Foreskin keratinocyte (primary cell): ENCODE measurements at places on chromosomes 1 and 21.

DNA sequence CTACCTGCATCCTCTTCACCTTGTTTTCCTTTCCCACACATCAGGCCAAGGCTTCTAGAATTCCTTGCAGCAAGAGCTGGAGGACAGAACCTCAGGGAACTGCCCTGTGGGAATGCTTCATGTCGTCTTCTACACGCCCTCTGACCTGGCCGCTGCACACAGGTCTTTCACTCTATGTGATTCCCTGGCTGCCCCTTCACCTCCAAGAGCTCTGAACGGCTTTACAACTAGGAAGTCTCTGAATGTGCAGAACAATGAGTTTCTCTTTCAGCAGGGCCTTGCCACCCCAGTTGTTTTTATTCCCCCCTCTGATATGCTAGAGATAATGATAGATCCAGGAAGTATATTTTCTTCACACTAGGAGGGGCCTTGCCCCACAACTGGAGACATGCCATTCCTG lies 142.6 kb downstream of the CLIC6 start:
- DNase-seq = no peak

DNA sequence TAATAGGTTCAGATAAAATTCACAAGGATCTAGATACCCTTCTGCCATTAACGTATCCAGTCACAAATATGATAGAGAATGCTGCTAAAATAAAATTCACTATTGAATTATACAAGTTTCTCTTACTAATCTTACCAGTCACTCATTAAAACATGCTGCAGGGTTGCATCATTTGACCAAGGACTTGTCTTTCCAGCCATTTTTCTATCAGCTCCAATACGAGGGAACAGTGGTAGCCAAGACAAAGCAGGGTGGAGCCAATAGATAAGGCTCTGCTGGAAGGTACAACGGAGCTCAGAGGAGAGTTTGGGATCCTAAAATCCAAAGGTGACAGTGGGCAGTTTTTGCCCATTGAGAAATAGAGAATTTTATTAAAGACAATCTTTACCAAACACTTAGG lies 4.0 kb downstream of the DONSON start:
- DNase-seq = no peak

DNA sequence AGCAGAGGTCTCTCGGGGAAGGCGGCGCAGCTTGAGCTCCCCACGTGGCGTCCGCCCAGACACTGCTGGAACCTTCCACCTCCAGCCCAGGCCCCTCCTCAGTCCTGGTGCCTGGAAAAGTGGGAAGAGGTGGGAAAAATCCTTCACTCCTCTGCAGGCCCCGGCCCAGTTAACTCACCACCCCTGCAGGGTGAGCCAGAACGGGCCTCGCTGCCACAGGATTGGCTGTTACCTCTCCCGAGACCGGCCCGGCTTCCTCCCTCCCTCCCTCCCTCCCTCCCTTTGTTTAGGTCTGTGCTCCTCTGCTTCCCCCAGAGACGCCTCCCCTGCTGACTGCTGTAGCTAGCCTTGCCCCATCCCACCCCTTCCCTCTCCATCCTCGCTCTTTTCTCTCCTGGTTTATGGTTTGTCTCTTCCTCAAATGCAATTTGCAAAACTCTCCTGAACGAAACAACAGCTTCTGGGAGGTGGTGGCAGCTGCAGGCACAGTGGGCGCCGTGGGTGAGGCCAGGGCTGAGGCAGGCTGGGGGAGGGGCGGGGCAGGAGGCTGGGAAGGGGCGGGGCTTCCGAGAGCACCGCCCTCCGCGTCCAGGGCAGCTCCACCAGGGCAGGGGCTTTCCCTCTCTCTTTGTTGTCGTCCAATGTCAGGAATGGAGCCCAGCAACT lies 6.5 kb downstream of the CAPN9 start:
- DNase-seq = no peak

GRCh38 chr1:116207126-116207735 lies 96.0 kb downstream of the MAB21L3 start:
- DNase-seq = no peak

- DNase-seq = no peak
Measured at GRCh38 chr1:99163671-99164070, 100.6 kb upstream of the PLPPR4 start.

GRCh38 chr1:12722626-12723025 lies 6.7 kb downstream of the AADACL3 start:
- no peak for DNase-seq

DNA sequence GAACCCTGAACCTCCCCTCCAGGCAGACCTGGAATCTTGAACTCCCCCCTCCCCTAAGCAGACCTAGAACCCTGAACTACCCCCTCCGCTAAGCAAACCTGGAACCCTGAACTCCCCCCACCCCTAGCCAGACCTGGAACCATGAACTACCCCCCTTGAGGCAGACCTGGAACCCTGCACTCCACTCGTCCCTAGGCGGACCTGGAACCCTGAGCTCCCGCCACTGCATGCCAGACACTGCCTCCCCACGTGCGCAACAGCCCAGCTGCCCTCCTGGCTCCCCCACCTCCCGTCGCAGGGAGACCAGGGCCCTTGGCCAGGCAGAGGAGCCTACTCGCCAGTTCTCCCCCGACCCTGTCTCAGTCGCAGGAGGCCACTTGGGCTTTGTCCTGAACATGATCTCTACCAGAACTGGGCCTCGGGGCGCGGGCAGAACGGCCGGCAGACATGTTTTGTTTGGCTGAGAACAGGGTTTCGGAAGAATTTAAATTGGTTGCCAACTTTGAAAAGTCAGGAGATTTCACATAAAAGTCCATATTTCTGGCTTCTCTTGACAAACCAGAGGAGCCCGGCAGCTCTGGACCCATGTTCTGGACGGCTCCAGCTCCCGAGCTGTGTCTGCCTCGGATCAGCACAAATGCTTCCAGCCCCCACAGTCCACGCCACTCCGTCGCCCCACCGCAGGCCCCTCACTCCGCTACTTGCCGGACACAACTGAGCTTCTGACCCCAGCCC lies 9.2 kb upstream of the PLEKHG5 start:
- no peak for DNase-seq

- no peak for DNase-seq
Measured at GRCh38 chr1:220873868-220874655, 5.2 kb upstream of the HLX start.

- DNase-seq = no peak
Measured at GRCh38 chr1:97160818-97161217, 439.2 kb downstream of the PTBP2 start.

GRCh38 chr1:6103854-6104530 lies 58.3 kb downstream of the KCNAB2 start:
- DNase-seq = no peak

DNA sequence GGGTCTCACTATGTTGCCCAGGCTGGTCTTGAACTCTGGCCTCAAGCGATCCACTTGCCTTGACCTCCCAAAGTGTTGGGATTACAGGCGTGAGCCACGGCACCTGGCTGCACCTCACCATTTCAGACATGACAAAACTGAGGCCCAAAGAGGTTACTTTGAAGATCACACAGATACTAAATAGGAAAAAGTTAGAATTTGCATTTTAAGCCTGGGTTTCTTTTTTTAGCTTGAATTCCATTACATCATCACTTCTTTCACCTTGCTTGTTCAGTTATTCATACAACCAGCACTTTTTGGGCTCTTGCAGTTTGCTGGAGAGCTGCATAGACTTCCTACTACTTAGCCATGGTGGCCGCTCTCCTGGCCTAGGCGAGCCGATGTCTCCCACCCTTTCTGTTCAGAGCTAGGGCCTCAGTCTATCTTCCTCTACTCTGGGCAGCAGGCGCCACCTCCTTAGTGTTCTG lies 16.3 kb upstream of the CD2 start:
- no peak for DNase-seq

DNA sequence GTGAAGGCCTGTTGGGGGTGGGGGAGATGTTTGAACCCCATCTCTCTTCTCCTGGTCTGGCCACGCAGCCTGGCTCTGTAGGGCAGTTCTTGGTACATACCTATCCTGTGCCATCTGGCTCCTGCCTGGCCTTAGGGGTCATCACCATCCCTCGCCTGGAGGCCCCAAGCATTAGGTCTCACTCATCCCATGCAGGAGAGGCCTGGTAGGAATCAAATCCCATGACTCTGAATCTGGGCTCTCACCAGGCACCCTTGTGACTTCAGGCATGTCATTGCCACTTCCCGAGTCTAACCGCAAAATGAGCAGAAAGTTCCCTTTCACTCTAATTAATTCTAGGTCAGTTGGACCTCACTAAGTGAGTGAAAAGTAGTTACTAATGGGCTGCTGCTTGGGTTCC lies 37.2 kb downstream of the ETNK2 start:
- no peak for DNase-seq

GRCh38 chr1:156445789-156446263 lies 54.7 kb downstream of the MEF2D start:
- DNase-seq = no peak

- DNase-seq = no peak
Measured at GRCh38 chr1:31764312-31765040, at the start of gene ADGRB2. TSS of gene ADGRB2 (minus strand) at chr1:31764340. CDS start at chr1:31757221, 7,119 bp downstream.

GRCh38 chr1:216914974-216915373 lies 191.7 kb upstream of the ESRRG start:
- no peak for DNase-seq

- peak; percentile 61 for DNase-seq
Measured at GRCh38 chr21:41366522-41367151, 4.8 kb downstream of the MX2 start.

DNA sequence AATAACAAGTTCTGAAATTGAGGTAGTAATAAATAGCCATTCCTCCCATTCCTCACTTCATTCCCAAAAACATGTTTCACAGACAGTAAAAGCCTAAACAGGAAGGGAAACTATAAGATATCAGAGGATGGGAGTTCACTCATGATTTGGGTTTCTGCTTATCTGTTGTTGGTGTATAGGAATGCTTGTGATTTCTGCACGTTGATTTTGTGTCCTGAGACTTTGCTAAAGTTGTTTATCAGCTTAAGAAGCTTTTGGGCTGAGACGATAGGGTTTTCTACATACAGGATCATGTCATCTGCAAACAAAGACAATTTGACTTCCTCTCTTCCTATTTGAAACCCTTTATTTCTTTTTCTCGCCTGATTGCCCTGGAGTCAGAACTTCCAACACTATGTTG lies 26.0 kb upstream of the POFUT2 start:
- DNase-seq = no peak

GRCh38 chr1:175136246-175136645 lies 56.3 kb downstream of the KIAA0040 start:
- no peak for DNase-seq

DNA sequence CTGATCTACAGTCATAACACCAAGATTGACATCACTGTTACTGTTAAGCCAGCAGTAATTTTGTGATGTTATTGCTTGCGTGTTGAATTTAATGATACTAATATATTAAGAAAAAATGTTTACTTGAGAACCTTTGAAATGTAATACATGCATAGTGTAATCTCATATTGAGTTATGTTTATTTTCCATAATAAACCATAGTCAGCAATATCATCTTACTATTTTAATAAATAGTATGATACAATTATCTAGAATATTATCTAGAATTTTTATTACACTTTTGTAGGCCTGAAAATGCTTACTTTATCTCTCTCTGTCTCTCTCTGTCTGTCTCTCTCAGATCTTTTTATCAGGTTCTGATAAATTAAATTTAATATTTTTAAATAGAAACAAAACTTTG lies 843.1 kb downstream of the KCNT2 start:
- DNase-seq = no peak

DNA sequence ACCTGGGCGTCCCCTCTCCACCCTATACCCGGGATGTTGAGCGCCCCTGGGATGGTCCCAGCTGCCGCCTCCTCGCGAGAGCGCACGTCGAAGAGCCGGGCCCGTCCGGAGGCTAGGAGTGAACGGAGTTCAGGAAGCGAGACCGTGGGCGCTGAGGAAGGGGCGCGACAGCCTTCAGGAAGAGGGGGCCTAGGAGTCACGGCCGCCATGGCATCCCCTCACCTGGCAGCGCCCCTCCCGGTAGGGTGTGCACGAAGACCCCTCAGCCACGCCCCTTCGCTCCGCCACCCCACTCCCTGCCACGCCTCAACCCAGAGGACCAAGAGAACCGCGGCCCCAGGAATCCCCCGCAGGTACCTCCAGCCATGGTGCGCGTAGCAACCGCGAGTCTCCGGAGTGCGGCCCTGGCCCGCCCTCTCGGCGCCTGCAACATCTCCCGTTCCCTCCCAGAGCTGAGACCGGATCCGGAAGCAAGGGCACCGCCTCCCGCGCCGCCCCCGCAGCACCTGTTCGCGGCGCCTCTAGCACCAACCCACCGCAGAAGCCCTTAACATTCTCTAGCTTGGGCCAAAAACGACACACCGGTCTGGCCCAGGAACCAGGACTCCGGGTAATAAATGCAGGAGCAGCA lies at the start of gene TSTD1:
Gene TSTD1 (minus strand): TSS at position 442 of the 631 bp plus-strand sequence. CDS start 75 bp downstream, at position 367.
- no peak for DNase-seq

- DNase-seq = no peak
Measured at GRCh38 chr1:48679859-48680258, 96.8 kb downstream of the BEND5 start.

DNA sequence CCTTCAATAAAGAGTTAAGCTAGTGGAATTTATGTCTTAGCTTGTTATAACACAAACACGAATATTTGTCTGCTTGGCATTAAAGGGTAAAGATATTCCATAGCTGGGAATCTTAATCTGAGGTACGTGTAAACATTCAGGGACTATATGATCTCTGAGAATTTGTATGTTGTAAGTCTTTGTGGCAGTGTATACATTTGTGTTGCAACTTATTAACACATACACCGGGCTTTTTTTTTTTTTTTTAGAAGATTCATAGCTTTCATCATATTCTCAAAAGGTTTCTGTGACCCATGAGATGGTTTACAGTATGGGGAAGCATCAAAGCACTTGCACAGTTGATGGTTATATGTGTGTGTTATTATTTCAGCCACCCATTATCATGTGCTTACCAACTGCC lies 3.0 kb downstream of the GGPS1 start:
- DNase-seq = no peak

DNA sequence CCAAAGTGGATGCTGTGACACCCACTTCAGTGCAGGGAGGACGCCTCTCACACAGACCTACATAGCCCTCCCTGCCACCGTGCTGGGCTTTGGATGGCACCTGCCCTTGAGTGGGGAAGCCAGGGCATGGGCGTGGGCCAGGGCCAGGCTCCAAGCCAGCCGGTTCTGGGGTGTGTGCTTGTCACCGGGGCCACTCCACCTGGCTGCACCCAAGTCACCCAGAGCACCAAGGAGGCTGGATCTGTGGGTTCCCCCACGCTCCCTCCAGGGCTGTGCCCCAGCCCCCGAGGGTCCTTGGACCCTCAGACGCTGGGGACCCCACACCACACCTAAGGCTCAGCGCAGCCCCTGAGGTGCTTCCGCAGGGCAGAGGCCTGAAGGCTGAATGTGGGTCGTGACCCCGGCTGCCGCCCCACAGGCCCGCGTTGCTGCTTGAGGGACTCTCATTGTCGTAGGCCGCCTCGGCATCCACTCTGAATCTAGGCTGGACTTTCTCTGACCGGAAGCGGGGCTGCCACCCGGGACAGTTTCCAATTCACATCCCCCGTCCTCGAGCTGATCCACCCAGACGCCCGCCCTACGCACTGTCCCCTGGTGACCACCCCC lies 1.5 kb downstream of the MXRA8 start:
- no peak for DNase-seq

GRCh38 chr1:35452106-35452774 lies 105.0 kb downstream of the KIAA0319L start:
- DNase-seq = no peak

DNA sequence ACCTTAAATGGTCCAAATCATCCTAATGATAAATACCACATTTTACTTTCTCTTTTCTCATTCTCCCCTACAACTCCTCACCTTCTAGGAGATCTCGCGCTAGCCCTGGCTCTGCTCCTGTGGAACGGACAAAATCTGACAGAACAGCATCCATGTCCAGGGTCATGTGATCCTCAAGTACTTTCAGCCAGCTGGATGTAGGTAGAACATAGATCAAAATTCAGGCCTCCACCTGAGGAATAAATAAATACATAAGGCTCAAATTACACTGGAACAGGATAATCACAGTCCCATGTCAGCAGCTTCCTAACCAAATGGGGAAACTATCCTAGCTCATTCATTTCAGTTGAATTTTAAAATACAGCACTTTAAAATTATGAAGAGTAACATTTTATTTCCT lies 33.2 kb downstream of the OTUD7B start:
- DNase-seq = no peak
